ENCODE measurements at places on chromosomes 11 and 22.
A peak's percentile ranks its signal among the peaks of the same experiment; 100 is the strongest.

DNA sequence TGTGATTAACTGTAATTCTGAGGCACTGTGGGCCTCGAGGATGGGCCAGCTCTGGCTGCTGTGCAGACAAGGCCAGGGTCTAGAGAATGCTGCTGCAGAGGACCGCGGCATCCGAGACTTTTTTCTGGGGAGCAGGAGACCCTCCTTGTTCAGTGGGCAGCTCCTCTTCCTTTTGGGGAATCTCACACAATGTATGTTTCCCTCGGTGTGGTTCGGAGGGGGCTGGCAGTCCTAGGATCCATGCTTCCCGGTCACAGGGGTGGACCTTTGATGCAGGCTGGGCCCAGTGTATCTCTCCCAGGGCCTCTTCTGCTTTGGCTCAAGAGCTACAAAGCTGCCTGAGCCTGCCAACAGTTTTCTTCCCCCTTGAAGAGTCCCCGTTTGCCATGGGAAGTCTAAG is 31.5 kb downstream of the MYEOV start:
- no peak for DNase-seq

DNA sequence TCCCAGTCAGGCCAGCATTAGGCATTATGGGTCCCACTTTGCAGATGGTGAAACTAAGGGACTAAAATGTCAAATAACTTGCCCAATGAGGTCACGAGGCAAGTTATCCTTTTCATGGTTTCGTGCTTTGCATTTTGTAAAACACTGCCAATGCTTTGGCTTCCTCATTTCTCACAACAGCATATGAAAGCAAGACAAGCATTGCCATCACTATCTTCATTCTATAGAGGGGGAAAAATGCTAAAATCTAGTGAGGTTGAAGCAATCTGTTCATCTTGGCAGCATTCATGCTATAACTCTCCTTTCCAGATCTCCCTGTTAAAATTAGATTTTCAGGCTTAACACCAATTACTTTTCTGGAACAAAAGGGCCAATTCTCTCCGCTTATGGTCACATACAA is 14.8 kb downstream of the FAM181B start:
- DNase-seq = no peak

DNA sequence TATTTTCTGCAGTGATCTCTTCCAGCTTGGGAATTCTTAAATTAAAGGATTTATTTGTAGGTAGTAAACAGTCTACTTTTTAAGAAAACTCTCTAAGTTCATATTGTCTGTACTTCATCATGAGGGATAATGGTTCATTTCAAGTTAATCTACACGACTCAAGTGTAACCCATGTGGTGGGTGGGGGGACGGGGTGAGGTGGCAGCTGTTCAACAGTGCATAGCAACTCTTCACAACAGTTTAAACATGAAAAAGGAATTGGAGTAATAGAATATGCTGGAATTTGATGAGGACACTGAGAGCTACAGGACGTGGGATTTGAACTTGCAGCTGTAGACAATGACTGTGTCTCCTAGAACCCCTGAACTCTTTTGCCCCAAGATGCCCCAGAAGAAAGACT is 20.8 kb downstream of the BARX2 start:
- DNase-seq = no peak

DNA sequence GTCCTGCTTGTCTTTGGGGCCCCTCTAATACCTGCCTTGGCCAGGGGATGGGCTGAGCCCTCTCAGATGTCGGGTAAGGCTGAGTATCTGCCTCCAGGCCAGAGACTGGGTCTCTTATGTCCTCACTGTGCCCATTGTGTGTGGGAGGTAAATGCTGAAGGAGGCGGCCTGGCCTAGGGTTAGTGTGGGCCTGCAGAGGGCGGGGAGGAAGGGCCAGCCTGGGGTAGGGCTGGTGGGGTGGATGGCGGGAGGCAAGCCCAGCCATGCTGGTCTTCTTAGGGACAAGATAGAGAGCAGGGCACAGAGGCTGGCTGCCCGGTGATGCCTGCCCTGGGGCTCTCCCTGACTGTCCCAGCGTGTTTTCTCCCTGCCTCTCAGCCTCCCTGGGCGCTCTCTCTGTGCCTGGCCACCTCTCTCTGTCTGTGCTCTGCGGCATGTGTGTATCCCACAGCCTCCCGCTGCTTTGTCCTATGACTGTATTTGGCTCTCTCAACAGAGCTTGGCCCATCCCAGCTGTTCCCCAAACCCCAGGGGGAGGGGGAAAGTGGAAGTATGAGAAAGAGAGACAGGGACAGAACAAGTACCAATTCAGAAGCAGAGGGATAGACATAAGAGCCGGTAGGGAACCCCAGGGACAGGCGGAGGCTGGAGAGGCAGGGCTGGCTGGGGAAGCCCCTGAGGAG is 57.0 kb downstream of the PDE2A start:
- DNase-seq = no peak

GRCh38 chr11:93756748-93757147 is 15.3 kb downstream of the C11orf54 start:
- DNase-seq = no peak

- peak; percentile 39 for DNase-seq
Measured at GRCh38 chr22:36461665-36462649, 19.5 kb downstream of the TXN2 start.

- no peak for DNase-seq
Measured at GRCh38 chr11:74608431-74608830, 16.0 kb downstream of the POLD3 start.

DNA sequence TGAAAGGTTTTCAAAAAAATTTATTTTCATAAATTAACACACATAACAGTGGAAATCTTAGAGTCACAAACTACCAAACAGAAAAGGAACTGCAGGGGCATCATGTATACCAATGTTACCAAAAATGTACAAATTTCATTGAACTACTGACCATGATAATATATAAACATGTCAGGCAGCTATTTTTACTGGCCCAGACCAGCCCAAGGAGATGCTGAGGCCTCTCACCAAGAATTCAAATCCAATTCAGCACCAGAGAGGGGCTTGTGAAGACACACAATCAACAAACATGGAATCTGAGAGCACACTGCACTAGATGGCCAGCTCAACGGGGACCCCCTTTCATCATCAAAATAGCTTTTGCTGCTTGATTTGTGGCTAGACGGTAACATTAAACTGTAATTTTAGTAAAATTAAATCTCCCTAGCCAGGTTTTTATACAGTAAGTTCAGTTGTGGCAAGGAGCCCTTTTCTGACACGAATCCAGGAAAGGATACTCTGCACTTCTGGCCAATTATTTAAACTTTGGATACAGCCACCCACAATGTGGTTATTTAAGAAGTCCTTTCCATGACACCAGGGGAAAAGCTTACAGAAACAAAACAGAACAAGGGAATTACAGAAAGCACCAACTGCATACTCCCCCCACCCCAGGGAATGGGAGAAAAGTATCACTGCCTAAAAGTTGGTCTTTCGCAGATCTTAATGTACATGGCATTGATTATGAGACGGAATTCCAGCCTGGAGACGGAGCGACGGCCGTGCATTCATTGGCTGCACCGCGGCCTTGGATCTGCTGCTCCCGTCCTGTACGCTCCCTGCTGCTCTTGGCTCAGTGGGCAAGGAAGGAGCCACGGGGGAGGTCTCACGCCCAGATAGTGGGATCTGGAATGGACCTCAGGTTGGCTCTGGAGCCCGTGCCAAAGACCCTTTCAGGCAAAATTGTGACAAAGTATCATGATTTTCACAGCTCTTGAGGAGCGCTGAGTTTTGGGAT is 19.6 kb upstream of the PISD start:
- DNase-seq = no peak

- DNase-seq = no peak
Measured at GRCh38 chr11:27408246-27408800, 45.3 kb upstream of the CCDC34 start.

GRCh38 chr11:105109855-105110687 is 29.5 kb downstream of the CARD18 start:
- no peak for DNase-seq

GRCh38 chr11:121614636-121615240 is 162.0 kb upstream of the SORL1-AS1 start:
- DNase-seq = no peak

DNA sequence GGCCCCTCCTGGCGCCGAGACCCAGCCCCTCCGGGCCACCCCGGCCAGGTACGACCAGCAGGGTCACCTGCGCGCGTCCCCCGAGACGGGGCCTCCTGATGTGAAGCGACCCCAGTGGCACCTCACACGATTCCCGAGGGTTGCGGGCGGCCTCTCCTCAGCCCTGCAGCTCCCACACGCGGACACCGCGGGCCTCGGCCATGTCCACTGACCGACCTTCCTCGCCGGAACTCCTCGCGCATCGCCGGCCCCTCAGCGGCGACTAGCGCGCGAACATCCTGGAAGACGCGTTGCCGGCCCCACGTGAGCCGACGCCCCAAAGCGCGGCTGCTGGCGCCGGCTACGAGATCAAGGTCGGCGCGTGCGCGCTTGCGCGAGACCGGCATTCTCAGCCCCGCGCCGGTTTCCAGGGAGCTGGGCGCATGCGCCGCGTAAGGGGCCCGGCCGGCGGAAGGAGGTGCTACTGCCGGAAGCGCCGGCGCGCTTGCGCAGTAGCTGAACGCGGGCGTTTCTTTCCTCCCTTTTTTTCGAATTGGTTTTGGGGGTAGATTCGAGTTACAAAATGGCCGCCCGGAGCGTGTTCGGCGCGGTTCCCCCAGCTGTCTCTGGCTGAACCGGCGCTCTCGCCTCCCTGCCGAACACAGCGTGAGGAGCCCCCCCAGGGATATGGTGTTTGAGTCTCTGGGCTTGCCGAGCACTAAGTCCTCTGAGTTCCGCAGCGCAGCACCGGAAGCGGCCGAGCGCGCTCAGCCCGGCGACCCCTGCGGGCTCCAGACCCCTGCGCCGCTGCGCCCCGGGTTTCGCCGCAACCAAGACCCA is at the start of gene NUP50:
Gene NUP50, plus strand, starts transcription at position 475 of the 819 bp plus-strand sequence. CDS start 4,253 bp downstream, outside the sequence.
- peak; percentile 86 for DNase-seq

DNA sequence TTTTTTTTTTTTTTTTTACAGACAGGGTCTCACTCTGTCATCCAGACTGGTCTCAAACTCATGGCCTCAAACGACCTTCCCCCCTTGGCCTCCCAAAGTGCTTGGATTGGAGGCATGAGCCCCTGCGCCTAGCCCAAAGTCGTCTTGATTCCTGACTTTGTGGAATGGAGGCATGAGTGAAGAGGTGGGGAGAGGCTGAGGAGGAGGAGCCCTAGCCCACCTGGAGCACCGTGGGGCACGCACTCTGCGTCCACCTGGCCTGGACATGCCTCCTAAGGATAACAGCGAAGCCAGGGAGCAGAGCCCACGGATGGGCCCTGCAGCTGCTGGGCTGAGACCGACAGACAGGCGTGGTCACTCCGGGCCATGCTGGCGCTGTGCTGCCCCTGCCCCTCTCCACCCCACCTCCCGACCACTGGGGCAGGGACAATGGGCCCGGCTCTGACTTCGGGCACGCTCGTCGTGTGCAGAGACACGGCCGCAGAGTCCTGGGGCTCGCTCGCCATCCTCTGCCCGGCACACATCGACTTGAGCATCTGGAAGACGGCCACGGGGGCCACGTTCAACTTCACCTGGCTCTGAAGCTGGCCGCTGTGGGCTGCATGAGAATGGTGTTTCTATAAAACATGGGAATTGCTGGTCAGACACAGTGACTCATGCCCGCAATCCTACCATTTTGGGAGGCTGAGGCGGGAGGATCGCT is 34.8 kb downstream of the LRRC74B start:
- no peak for DNase-seq

- DNase-seq = no peak
Measured at GRCh38 chr11:126476977-126477376, 121.5 kb downstream of the ST3GAL4 start.

DNA sequence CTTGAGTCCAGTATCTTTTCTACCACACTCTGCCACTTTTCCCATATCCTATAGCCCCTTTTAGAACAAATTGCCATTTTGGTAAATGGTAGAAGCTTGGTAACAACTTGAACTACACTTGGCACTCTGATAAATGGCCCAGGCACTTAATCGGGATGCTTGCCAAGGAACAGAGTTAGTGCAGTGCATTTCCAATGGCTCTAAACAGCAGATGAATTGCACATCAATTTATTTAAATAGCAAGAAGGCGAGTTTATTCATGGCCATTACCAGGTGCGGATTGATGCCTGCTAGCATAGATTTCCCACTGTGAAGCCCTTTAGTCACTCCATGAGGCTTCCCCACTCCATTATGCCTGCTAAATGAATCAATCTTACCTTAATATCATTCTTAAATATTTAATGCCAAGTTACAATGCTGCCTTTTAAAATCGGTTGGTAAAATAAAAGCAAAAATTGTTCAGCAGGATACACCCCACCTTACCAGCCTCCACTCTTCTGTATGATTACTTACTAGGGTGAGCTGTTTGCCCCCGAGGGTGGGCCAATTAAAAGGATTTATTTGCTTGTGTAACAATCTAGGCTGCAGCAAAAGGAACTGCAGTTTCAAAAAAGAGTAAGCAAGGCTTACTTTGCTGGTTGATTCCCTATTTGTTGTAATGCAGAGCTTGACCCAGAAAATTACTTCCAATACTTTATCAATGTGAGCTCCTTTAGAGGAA is 136.0 kb upstream of the ARHGAP42 start:
- DNase-seq = no peak

DNA sequence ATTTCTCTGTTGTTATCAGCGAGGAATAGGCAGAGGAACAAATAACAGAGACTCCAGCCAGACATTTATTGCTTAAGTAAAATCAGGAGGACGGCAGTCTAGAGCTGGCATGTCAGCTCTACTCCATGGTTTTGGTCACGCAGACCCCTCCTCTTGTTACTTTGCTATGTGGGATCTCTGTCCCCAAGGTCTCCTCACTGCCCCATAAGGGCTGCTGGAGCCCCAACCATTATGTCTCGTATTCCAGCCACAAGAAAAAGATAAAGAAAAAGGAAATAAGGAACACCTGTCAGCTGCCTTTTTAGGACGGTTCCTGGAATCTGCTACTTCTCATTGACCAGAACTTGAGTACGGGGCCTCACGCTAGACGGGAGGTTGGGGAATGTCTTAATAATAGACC is 70.4 kb downstream of the ELFN2 start:
- no peak for DNase-seq

DNA sequence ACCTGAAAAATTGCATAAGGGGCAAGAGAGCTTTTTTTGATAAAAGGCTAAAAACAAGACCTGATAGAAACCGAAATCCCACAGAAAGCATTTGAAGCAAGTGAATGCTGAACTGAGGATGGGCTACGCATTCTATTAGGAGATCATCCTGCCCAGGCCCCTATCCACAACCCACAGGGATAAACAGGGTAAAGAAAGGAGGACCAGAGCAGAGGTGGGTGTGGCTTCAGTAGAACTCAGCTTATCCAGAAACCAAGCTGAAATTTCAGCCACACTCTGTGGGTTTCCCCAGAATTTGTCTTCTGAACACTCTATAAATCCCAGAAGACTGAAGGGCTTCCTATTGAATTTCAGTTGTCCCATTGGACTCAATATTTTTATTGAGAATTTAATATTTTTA is 195.1 kb downstream of the ETS1 start:
- DNase-seq = no peak

DNA sequence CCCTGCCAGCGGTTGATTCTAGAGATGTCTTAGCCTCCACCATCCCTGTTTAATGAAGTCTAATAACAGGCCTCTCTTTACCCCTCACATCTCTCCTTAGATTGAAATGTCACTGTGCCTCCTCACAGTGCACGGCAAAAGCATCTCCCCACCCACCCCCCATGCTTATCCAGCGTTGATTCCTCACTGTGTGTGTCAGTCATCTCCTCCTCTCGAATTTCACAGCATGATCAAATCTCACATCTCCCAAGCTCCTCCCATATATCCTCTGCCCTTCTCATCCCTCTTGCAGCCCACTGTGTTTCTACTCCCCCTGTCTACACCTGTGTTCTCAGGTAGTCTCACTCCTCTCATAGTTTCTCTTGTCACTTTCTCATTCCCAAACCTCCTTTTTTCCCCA is 84.6 kb downstream of the DBX1 start:
- no peak for DNase-seq

- no peak for DNase-seq
Measured at GRCh38 chr11:128471138-128471661, 116.2 kb downstream of the ETS1 start.

All from skeletal muscle cell (primary cell).